ENCODE measurements at places on chromosomes 12 and 14. TPM values are rescaled to one million over a fixed set of nuclear protein-coding genes. Genes with fewer than 3 reads are reported as not detected.
A peak's percentile ranks its signal among the peaks of the same experiment; 100 is the strongest.

TPPP2 gene
- total RNA-seq: 1.6 TPM

GLIPR1L1 gene
- total RNA-seq: not detected

NRXN3 gene
- total RNA-seq: 0.33 TPM

REM2 gene
- 0.14 TPM for total RNA-seq

FGF6 gene
- total RNA-seq: not detected

TROAP gene
- not detected for total RNA-seq

VPS37B gene
- total RNA-seq: 4.4 TPM

SAMD15 gene
- 0.50 TPM for total RNA-seq

POLE2 gene
- total RNA-seq: 16.5 TPM

ZBTB1 gene
- 15.1 TPM for total RNA-seq

GRCh38 chr14:64725879-64726584 is 21.8 kb downstream of the PLEKHG3 start:
- no peak for DNase-seq

GRCh38 chr12:45827974-45828373 is 98.5 kb downstream of the ARID2 start:
- DNase-seq: no peak

DNA sequence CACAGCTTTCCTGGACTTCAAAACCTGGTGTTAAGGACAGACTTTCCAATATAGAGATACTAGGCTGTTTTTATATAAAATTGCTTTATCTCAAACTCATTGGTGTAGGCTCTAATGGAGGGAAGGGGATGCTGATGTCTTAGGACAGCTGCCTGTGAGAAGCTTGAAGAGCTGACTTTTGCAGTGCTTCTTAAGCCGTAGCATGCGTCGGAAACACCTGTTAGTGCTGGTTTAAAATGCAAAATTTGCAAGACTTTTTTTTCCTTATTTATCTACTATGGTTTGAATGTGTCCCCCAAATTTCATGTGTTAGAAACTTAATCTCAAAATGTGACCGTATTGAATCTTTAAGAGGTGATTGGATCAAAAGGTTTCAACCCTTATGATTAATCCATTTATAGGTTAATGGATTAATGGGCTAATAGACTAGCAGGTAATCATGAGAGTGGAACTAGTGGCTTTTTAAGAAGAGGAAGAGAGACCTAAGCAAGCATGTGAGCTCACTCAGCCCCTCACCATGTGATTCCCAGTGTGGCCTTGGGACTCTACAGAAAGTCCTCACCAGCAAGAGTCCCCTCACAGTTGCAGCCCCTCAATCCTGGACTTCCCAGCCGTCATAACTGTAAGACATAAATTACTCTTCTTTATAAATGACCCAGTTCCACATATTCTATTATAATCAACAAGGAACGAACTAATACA is 60.9 kb upstream of the FUT8 start:
- no peak for DNase-seq

- DNase-seq: no peak
These were observed 131.3 kb downstream of the SLC25A47 start for GRCh38 chr14:100454437-100454836.

DNA sequence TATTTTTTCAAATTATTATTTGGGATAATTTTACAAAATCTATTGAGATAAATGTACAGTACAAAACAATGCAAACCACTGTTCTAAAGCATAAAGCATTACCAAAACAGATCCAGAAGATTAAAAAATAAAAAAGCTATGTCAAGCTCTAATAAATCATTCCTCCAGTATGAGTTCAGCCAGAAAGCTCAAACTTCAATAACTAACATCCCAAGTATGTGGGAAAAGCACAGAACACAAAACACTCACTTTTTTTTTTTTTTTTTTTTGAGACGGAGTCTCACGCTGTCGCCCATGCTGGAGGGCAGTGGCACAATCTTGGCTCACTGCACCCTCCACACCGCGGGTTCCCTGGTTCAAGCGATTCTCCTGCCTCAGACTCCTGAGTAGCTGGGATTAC is 11.3 kb downstream of the SAV1 start:
- no peak for DNase-seq

DNA sequence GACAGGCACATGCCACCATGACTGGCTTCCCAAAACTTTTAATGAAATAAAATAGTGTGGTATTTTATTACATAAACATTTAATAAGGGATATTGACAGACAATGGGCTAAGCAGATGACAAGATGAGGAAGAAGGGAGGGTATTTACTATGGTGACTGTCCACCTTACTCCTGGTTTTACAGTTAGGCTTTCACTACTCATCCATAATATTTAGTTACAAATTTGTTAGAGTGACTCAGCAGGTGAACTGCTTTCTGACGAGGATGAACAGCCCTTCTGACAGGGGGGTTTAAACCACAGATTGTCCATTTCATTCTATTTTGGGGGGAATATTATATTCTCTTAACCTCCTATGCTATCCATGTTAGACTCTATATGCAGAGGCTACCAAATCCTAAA is 3.6 kb upstream of the PALS1 start:
- no peak for DNase-seq

DNA sequence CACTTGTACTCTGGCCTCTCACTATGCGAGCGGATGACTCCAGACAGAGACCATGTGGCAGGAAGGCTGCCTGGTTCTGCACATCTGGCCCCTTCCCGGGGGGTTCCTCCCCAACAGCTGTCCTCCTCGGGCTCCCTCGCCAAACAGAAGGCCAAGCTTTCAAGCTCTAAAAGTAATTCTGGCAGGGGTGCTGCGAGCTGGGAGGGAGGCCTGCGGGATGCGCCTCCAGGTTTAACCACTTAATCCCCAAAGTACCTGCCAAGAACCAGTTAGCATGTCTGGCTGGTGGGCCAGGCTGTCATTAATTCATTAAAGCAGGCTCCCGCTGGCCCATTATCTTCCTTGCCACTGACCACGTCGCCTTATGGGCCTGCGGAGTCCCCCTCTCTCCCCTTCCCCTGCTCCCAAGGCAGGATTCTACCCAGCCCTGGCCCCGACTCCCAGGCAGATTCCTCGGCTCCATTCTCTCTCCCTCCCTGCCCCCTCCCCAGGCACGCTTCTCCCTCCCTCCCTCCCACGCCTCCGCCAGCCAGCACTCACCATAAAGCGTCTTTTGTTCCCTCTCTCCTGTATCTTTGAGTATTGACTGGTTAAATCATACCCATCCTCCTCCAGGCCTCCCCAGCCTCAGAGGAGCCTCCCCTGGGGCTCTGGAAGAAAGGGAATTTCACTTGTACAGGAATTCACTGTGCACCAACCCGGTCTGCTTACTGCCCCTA is 4.9 kb downstream of the HRK start:
- no peak for DNase-seq

GRCh38 chr12:27575090-27575761 is 51.2 kb downstream of the PPFIBP1 start:
- DNase-seq: no peak

DNA sequence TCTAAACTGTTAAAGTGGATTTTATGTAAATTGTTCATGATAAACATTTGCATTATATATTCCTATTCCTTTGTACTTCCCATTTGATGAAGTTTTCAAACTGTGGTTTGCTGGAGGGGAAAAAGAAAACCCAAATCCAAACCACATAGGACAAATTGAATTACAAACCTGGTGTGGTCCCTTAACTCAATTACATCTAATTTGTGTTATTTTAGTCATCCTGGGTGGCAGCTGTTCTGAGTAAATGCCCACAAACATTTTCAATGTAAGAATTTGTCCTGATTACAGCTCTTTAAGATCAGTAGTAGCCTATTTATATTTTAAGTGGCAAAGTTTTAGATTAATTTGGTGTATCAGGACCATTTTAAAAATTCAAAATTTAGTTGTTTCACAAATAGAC is 153.9 kb downstream of the RAD51B start:
- no peak for DNase-seq

- peak; percentile 91 for DNase-seq
These were observed 6.5 kb downstream of the NFE2 start for GRCh38 chr12:54294152-54294952.

GRCh38 chr12:6211421-6211869 is 11.2 kb downstream of the CD9 start:
- DNase-seq: no peak

GRCh38 chr12:77102123-77102522 is 36.8 kb upstream of the E2F7 start:
- DNase-seq: no peak

DNA sequence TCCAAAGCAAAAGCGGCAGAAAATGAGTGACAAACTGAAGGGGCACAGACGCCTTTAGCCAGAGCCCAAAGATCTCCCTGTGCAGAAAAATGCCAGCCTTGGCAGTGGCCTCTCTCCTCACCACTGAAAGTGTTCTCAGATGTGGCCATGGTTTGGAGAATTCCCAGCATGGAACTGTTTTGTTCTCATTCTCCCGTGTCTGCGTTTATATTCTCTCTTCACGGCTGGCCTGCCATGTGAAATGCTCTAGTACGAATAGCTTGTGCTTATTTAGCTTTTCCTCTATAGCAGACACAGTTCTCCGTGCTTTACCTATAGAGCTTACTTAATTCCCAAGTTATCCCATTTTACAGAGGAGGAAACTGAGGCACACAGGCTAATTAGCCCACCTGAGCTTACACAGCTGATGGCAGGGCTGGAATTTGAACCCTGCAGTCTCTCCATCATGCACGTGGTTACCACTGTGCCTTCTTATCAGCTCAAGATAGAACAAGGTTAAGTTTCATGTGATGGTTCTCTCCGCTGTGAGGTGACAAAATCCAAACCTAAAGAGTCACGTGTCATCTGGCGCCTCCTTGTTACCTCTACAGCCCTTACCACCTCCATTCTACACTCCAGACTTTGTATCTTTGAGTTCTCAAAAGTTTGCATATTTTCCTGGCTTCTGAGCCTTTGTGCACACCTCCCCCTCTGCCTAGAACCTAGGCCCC is 141.6 kb downstream of the GCH1 start:
- no peak for DNase-seq

- no peak for DNase-seq
These were observed 5.4 kb downstream of the PLEKHH1 start for GRCh38 chr14:67538501-67538900.

GRCh38 chr14:64218344-64219240 is 75.6 kb downstream of the ESR2 start:
- no peak for DNase-seq

- DNase-seq: no peak
These were observed 85.9 kb upstream of the CCDC91 start for GRCh38 chr12:28104316-28104715.

GRCh38 chr12:96466939-96467751 is 22.2 kb upstream of the CFAP54 start:
- no peak for DNase-seq

GRCh38 chr12:45509187-45509586 is 220.3 kb upstream of the ARID2 start:
- DNase-seq: no peak

DNA sequence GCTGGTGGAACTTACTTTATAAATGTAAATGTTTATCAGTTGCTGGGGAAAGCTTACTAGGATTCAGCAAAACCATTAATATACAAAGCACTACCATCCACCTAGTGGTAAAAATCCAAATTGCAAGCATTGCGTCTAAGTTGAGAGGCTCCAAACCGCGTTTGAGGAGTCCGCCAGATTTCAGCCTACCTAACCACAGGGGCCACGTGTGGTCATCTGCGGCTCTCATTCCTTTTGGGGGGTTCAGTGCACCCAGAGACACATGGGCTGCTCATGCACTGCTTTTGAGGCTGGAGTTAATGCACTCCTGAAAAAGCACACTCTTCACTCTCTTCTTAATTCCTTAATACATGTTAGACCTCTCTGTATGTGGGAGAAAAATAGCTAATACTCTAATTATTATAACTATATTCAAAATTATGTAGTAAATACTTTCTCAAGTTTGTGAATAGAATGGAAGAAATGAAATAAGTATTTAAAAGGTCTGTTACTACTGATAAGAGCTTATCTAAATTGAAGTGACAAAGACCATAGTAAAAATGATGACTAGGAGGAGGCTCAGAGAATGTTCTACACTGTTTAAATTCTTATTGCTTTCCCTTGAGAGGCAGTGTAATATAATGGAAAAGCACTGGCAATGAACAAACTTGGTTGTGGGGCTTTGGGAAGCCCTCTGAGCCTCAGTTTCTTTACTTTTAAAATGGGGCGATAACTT is 41.4 kb upstream of the MANSC4 start:
- no peak for DNase-seq

DNA sequence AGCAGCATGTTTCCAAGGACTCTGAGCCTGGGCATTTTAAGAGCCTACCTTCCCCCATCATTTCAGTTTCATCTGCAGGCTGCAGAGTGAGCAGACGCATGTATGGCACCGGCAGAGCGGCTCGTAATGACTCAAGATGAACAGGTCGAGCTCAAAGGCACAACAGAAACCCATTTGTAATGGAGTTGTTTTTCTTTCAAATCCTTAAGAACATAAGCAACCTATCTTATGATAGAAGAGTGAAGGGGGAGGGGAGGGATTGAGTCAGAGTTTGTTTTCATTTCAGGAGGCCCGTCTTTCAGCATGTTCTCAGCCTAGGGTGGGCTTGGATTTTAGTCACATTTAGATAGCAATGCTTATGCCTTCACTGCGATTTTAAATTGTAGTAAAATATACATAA is 54.9 kb upstream of the CISTR start:
- DNase-seq: no peak

- no peak for DNase-seq
These were observed 21.5 kb downstream of the EFCAB11 start for GRCh38 chr14:89933002-89933401.

- no peak for DNase-seq
These were observed 6.0 kb upstream of the UBE2N start for GRCh38 chr12:93447555-93448290.

DNA sequence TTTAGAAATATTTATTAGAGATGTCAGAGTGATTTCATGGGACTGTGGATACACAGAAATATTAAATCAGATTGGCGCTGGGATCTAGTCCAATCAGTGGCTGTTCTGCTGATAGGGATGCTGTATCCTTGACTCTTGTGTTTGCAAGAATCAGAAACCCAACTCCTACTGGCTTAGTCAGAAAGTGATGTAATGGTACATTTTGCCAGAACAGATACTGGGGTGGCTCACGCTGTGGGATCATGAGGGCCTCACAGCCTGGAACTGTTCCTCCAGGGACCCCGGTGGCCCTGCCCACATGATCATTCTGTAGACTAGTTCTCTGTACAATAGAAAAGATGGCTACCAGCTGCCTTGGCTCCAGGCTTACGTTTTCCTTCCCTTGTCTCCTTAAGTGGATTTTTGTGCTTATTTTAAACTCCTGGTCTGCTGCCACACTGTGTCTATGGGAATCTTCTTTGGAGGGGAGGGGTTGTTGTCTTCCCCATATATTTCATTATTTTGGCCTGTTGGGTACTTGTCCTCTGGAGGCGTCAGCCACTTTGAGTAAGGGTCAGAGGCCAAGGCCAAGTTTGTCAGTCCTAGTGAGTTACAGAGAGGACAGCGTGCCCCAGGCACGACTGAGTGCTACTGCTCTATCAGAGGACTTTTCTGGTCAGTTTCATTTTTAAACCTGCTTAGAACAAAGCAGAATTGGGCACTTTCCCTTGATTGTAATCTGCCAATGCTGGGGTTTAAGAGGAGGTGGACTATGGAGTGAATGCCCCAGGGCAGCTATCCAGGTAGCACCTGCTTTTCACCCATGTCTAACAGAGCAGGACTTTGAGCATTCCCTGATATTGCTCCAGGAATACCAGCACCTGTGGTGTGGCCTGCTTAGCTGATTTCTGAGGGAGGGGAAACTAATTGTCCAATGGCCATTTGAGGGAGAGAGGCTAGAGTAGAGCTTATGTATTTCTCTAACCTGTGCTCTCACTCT is 164.3 kb downstream of the SLC5A8 start:
- no peak for DNase-seq
